ENCODE measurements at places on chromosomes 2 and 18.

- DNase-seq = no peak
Measured at GRCh38 chr2:45370369-45370768, 240.7 kb downstream of the SRBD1 start.

DNA sequence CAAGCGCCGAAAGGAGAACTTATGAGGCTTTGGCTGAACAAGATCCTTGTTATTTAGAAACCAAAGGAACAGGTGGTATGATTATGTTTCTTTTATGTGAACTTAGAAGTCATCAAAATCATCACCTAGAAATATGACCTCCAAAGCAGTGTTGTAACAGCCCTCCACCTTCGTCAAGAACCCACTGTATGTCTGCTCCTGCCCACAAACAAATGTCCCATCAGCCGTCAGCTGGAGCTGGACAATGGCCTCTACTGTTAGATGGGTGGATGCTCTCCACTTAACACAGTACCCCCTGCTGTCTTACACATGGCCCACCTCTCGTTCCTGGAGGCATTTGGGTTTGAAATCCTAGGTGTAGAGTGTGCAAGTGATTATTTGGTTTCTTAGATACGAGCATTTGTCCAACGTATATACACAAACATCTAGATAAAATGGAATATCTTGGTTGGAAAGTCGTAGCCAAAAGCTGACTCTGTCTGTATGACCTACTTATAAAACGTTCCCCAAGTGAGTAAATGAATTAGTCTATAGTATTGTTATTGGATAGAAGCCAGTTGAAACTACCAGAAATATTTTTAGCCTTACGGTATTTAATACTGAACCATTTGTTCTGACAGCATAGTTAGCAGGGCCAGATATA, 113.0 kb downstream of the CRIM1 start:
- DNase-seq = no peak

GRCh38 chr2:29766191-29766590, 155.2 kb downstream of the ALK start:
- DNase-seq = no peak

- DNase-seq = no peak
Measured at GRCh38 chr2:239199041-239199768, 201.6 kb downstream of the HDAC4 start.

DNA sequence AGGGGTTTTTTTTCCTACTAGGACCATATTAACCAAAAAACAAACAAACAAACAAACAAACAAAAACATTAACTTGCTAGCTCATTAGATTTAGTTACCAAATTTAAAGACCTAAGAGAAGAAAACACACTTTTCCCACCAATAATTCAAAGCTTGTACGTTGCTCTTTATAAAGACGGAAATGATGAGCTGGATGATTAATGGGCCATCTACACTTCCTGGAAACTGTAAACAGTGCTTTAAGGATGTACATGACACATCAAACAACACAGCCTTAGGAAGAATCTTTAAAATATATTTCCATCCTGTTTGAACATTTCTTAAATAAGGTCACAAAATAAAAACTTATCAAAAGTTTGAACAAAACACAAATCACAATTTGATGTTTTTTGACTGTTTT, 982 bp downstream of the BMP10 start:
- DNase-seq = no peak

- no peak for DNase-seq
Measured at GRCh38 chr2:26430826-26431225, 29.1 kb downstream of the DRC1 start.
